ENCODE measurements at places on chromosomes 3 and 15. TPM values are rescaled to one million over a fixed set of nuclear protein-coding genes. Genes with fewer than 3 reads are reported as not detected.

- no peak for DNase-seq
These were observed 2.8 kb downstream of the COL6A6 start for GRCh38 chr3:130519754-130520153.

- no peak for DNase-seq
These were observed 34.5 kb upstream of the MAP3K13 start for GRCh38 chr3:185328324-185329004.

DNA sequence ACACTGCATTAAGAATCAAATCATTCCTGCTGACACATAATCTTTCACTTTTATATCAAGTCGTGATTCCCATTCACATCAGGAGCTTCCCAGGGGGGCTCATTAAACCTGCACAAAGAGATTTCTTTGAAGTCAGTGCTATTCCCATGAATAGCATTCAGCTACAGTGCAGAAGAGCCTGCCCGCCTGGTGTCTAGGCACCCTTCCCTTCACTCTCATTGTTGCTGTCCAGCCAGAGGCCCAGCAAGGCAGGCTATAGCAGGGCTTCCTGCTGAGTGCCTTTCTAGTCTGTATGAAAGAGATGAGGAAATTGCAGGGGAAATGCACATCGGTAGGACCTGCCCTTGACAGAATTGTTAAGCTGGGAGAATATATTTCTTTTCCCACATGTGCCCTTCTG is 4.5 kb upstream of the GJD2 start:
- DNase-seq, result no peak

GRCh38 chr15:56732886-56733135 is 498 bp downstream of the ZNF280D start:
- DNase-seq, result no peak

DNA sequence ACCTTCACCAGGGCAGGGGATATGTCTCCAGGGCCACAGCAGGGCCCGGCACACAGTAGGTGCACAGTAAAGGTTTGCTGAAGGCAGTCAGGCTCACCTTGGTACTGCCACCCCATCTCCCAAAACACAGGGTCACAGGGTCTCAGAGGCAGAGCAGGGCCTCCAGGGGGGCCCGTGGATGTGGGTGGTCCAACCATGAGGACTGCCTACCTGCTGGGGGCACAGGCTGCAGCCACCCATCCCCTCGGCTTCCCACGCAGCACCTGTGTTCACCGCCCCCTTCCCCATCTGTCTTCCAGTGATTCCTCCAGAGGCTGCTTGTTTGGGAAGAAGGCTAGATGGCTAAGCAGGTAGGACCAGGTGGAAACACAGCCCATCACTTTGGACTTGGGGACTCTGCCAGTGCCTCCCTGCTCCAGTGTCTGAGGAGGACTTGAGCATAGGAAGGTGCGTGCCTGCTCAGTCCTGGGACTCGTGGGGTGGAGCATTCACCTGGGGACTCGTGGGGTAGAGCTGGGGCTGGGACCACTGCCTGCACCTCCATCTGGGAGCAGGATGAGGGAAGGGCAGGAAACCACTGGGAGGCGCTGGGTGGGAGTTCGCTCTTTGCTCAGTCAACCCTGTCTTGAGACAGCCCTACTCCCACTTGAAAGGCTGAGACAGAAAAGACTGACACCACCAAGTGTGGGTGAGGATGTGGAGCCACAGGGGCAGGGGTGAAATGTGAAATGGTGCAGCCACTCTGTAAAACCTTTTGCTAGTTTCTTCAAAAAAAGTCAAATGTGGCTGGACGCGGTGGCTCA is 18.8 kb upstream of the PLXND1 start:
- no peak for DNase-seq

DNA sequence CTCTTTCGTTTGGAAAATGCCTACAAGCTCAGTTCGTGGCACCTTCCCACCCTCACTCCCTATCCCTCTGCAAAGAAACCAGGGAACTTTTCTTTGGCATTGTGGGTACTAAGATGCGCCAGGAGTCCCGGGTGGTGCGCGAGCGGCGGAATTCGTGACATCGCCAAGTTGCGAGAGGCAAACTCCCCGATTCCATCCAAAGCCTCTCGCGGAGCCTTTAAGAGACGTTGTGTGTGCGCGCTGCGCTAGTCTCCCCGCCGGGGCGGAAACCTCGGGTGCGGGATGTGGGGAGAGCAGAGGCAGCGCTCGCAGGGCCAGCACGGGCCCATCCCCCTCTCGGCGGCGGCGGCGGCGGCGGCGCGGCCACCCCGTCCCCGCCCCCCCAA is 443 bp upstream of the NR2F2 start:
- no peak for DNase-seq

GRCh38 chr15:68082735-68083134 is 28.6 kb downstream of the PIAS1 start:
- no peak for DNase-seq

- no peak for DNase-seq
These were observed 92.5 kb downstream of the PIK3R4 start for GRCh38 chr3:130654091-130654490.

WDR72 gene
- total RNA-seq, result 0.54 TPM

C3orf49 gene
- total RNA-seq, result not detected

INO80 gene
- total RNA-seq, result 37.5 TPM

TRH gene
- 16.4 TPM for total RNA-seq
